Mesothelial cell of epicardium (in vitro differentiated cells): ENCODE measurements at places on chromosomes 11 and 22.

- no peak for DNase-seq
Observed at GRCh38 chr11:117872420-117872961, 4.0 kb downstream of the FXYD6 start.

GRCh38 chr11:28209906-28210305, 101.7 kb downstream of the METTL15 start:
- DNase-seq, result no peak

- DNase-seq, result no peak
Observed at GRCh38 chr22:48171271-48171691, 1408.8 kb downstream of the TBC1D22A start.

GRCh38 chr11:75337195-75337654, 14.2 kb downstream of the ARRB1 start:
- no peak for DNase-seq

GRCh38 chr11:126538071-126538470, 182.6 kb downstream of the ST3GAL4 start:
- no peak for DNase-seq

- DNase-seq, result no peak
Observed at GRCh38 chr22:36870250-36870649, 9.4 kb downstream of the NCF4 start.
